Hepatocyte (in vitro differentiated cells): ENCODE measurements at places on chromosomes 6 and 20. TPM values are rescaled to one million over a fixed set of nuclear protein-coding genes. Genes with fewer than 3 reads are reported as not detected.

Gene ADGB
- not detected in 2 replicates for polyA plus RNA-seq

Gene C4A
- 69.9 and 74.4 TPM in 2 replicates for polyA plus RNA-seq

Gene FGD2
- 3.7 and 5.2 TPM in 2 replicates for polyA plus RNA-seq

DNA sequence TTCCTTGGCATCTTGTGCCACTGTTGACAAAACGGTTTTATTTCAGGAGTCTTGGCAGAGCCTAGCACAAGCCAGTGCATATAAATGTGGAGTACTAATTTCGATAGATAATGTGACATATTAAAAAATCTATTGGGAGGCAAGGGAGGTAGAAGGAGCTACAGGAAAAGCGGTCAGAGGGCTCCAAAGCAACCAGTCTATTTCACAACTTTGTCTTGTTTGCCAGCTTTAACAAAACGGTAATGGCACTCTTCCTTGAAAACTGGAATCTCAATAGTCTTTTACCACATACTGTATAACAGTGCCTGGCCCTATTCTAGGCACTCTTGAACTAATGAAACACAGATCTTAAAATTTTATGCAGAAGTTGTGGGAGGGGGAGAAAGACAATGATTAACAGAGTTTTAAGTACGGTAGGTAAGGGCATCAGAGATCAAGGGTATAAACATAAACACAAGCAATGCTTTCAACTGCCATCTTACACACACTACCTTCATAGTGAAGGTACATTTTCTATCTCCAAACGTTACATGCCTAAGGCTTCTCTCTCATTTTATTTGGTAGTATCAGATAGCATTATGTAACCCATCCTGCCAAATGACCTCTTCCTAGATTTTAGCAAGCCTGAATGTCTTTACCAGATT, 33.5 kb upstream of the SYNCRIP start:
- H3K27ac ChIP-seq: no peak overlapping the region
- peak overlapping the region; percentile 63 for H3K4me3 ChIP-seq
- H3K27me3 ChIP-seq: no peaks in the 10 kb centered on the region
- H3K4me1 ChIP-seq: peaks cover 20% of the 10 kb centered on the region

DNA sequence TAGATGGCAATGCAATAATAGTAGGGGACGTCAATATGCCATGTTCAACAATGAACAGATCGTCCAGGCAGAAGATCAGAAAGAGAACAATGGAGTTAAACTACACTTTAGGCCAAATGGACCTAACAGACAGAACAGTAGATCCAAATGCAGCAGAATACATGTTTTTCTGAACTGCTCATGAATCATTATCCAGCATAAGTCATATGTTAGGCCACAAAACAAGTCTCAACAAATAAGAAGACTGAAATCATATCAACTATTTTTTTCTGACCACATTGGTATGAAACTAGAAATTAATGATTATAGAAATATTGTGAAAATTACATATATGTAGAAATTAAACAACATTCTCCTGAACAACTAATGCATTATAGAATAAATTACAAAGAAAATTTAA, 10.2 kb upstream of the DEFB125 start:
- no peaks in the 10 kb centered on the region for H3K4me1 ChIP-seq
- no peak overlapping the region for H3K27ac ChIP-seq
- no peaks in the 10 kb centered on the region for H3K36me3 ChIP-seq
- H3K4me3 ChIP-seq: no peak overlapping the region

- DNase-seq: no peak
- no peaks in the 10 kb centered on the region for H3K27me3 ChIP-seq
- H3K4me1 ChIP-seq: peaks cover 25% of the 10 kb centered on the region
Measured at GRCh38 chr6:3794092-3794491, 42.6 kb upstream of the PXDC1 start.

DNA sequence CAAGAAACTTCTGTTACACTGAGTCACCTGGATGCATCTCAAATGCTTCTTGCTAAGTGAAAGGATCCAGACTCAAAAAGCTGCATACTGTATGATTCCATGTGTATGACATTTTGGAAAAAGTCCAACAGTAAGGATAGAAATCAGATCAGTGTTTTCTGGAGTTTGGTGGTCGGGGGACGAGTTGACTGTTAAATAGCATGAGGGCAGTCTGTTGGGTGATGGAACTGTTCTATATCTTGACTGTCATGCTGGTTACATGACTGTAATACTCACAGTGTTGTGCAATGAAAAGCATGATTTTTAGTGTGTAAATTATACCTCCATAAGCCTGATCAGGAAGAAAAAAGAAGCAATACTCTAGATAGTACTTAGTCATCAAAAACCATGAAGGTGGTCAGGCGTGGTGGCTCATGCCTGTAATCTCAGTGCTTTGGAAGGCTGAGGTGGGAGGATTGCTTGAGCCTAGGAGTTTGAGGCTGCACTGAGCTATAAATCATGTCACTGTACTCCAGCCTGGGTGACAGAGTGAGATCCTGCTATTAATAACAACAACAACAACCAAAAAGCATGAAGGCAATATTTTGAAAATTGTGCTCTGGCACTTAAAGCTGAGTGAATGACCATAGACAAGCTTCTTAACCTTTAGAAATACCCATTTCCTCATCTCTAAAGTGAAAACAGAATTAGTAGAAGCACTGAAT, 30.5 kb upstream of the SASH1 start:
- no peak overlapping the region for H3K27ac ChIP-seq
- no peak for DNase-seq
- no peak overlapping the region for H3K4me3 ChIP-seq
- no peaks in the 10 kb centered on the region for H3K27me3 ChIP-seq
- H3K36me3 ChIP-seq: no peaks in the 10 kb centered on the region
- H3K4me1 ChIP-seq: no peaks in the 10 kb centered on the region

DNA sequence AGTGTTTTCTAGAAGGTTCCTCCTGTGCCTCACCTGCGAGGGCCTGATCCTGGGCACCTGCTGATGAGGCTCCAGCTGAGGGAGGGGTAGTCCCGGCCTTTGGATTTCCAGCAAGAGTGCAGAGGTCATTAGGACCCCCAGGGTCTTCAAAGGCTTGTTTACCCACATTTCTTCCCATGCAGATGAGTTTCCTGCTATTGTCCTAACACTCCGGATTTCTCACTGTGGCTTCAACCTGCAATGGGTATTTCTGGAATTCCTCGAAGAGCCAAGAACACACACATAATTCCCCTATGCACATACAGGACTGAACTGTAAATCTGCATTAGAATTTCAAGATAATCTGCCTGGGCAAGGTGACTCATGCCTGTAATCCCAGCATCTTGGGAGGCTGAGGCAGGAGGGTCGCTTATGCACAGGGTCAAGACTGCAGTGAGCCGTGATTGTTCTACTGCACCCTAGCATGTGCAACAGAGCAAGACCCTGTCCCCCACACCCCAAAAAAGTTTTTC, 53.9 kb downstream of the ADNP start:
- H3K4me1 ChIP-seq: no peaks in the 10 kb centered on the region
- no peak overlapping the region for H3K27ac ChIP-seq
- no peak for DNase-seq

DNA sequence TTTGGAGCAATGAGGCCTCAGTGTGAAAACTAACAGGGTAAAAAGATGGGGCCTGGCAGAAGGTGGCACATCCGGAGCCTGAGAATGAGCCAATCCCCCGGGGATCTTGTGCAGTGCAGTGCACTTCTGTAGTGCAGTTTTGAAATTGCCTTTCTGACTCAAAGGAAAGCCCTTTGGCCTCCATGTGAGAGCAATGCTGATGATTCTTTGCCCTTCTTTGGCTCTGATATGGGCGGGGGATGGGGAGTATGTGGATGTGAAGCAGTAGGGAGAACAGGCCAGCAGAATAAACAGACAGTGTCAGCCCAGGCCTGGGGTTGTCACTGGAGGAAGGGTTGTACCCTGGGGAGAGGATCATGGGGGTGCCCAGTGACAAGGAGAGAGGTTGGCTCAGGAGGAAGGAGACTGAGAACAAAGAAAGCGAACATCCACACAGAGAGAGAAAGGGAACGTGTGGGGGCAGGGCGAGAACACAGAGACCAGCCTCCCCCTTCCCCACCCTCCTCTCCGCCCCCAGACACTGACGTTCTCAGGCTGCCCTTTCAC, 351.2 kb downstream of the CDC5L start:
- peak; percentile 80 for DNase-seq
- H3K4me3 ChIP-seq: no peak overlapping the region
- no peaks in the 10 kb centered on the region for H3K36me3 ChIP-seq
- peak overlapping the region; percentile 86 for H3K27ac ChIP-seq
- peaks cover 12% of the 10 kb centered on the region for H3K4me1 ChIP-seq

GRCh38 chr6:138129190-138129589, 22.0 kb upstream of the PERP start:
- no peak for DNase-seq
- no peaks in the 10 kb centered on the region for H3K36me3 ChIP-seq
- no peak overlapping the region for H3K27ac ChIP-seq
- no peaks in the 10 kb centered on the region for H3K4me1 ChIP-seq
- H3K4me3 ChIP-seq: no peak overlapping the region

DNA sequence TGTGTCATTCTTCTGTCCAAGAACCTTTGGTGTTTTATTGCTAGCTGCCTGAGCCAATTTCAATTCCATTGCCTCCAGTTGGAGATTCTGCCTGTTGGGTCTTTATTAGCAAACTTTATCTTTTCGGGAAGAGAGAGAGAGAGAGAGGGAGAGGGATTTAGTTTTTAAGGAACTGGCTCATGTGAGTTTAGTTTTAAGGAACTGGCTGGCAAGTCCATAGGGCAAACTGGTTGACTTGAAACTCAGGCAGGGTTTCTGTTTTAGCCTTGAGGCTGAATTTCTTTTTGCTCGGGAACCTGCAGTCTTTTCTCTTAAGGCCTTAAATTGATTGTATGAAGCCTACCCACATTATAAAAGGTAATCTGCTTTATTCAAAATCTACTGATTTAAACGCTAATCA, 23.0 kb downstream of the BCKDHB start:
- no peaks in the 10 kb centered on the region for H3K36me3 ChIP-seq
- no peak overlapping the region for H3K4me3 ChIP-seq
- no peak for DNase-seq
- H3K4me1 ChIP-seq: peaks cover 6% of the 10 kb centered on the region

GRCh38 chr20:653590-654416, 803 bp upstream of the SRXN1 start:
- H3K27me3 ChIP-seq: peaks cover 22% of the 10 kb centered on the region
- peak overlapping the region; percentile 88 for H3K27ac ChIP-seq
- H3K36me3 ChIP-seq: no peaks in the 10 kb centered on the region
